Hippocampal formation (tissue), 2 donors: ENCODE measurements at places on chromosomes 13 and 19.
A peak's percentile ranks its signal among the peaks of the same experiment; 100 is the strongest.

DNA sequence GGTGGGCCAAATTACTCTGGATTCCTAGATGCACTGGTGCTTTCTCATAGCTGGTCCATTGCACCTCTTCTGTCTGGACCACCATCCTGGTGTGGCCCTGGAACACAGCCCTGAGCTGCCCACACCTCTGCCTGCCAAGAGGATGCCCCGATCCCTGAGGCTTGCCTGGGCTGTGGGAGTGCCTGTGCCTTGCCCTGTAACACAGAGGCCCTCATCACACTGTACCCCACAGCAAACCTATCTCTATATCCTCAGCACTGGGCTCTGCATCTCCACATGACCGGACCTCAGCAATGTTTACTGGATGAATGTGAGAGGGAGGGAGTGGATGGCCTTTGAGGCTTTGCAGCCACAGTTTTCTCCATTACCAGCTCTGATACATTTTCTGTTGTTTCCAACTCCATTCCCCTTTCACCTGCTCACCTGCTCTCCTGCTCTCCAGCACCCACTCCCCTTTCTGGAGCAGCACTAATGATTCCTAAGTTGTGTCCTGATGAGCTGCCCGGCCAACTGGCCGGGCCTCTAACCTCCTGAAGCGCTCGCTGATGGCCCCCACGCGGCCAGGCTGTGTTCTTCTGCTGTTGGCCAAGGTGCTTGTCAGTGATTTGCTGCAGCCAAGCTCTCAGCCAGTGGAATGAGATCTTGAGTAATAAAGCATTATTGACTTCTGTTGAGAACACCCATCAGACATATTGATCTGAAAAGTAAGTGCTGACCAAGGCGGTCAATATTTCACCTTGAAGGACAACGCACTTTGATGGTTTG is 232.6 kb downstream of the TEX29 start:
- no peak for DNase-seq

DNA sequence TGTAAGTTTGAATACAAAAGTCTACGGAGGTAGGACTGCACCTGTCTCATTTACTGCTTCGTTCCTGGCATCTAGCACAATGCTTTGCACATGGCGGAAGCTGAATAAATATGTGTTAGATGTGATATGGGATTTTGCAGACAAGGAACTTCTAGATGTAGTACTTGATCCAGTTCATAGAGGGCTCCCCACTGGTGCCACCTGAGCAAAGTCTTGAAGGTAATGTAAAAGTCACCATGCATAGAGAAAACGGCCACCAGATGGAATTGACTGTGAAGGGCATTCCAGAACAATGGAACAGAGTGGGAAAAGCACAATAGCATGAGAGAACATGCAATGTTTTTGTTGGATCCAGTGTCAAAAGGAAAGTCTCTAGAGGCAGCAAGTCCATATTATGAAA is 209.3 kb downstream of the HS6ST3 start:
- no peak for DNase-seq

- no peak for DNase-seq
Measured at GRCh38 chr13:30927595-30927994, 4.9 kb upstream of the TEX26 start.

DNA sequence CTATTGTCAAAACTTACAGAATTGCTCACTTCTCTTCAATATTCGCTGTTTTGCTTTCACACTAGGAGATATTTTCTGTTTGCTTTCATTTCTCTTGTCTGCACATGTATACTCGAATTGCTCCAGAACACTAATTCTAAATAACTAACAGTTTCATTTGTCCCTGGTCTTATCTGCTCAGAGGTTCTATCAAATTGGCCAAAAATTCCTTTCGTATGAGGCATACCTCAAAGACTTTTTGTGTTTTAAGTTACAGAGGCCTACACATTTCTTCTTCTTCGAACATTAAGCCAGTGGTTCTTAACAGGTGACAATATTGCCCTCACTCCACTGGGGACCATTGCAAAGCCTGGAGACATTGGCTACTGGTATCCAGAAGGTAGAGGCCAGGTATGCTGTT is 1314.6 kb downstream of the EFNB2 start:
- no peak for DNase-seq

GRCh38 chr13:75959861-75960481 is 323.8 kb downstream of the LMO7 start:
- no peak for DNase-seq

DNA sequence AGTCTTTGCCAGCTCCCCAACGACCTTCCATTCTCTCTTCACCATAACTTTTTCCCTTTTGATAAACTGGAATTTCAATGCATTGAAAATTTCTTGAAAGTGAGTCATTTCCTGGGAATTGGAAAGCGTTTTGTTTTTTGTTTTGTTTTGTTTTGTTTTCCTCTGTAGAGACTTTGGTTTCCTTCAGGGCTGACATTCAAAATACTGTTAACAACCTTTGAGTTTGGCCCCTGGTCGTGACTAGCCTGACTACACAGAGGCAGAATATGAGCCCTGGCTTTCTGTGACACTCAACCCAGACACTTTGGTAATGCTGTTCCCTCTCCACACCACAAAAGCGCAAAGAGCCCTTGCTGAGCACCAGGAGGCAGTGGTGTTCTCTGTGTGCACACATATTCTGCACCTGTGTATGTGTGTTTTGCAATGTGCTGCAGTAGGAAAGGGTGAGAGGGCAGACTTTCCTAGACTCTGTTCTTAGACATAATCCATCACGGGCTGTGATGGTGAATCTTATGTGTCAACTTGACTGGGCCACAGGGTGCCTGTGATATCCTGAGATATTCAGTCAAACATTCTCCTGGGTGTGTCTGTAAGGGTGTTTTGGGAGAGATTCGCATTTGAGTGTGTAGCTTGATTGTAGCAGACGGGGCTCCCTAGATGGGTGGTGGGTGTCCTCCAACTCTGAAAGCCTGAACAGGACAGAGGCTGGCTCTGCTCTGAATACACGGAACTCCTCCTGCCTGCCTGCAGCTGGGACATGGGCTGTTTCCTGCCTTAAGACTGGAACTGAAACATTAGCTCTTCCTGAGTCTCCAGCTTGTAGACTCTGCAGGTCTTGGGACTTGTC is 29.5 kb upstream of the ANKRD10 start:
- no peak for DNase-seq

DNA sequence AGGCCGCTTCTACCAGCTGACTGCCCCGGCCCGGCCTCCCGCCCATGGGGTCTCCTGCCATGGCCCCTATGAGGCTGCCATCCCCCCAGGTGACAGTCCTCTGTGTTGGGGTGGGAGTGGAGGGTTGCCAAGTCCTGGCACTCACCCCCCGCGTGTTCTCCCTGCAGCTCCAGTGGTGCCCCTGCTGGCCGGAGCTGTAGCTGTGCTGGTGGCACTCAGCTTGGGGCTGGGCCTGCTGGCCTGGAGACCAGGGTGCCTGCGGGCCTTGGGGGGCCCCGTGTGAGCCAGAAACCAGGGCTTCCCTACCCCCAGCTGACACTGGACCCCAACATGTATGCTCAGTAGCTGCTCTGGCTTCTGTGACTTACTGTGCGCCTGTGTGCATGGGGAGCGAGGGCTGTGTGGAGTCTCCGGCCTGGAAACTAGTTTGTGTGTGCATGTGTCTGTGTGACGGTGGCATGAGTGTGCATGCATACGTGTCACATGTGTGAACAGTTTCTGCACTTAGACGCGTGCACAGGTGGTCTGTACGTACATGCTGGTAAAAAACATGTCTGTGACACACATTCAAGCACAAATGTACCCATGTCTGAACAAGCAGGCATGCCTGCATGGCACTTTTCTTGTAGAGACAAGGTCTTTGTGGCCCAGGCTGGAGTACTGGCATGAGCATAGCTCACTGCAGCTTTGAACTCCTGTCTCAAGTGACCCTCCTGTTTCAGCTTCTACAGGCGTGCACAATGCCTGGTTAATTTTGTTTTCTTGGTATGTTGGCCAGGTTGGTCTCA is 4.9 kb downstream of the ACP4 start:
- DNase-seq, result no peak

- no peak for DNase-seq
Measured at GRCh38 chr19:57280962-57281400, 696 bp downstream of the ZNF460 start.

- no peak for DNase-seq
Measured at GRCh38 chr19:43598445-43599240, 2.2 kb downstream of the ZNF576 start.

DNA sequence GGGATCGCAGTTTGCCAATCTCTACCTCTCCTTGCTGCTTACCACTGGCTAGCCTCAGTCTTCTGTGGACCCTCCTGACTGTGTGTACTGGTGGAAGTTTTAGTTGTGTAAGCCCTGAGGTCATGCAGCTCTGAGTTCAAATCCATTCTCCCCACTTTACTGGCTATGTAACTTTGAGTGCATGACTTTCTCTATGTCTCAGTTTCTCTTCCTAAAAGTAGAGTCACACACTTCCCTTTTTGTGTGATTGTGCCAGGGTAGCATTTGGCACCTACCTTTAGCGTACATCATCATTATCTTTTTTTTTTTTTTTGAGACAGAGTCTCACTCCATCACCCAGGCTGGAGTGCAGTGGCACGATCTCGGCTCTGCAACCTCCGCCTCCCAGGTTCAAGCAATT is 70.3 kb downstream of the MAP4K1 start:
- DNase-seq, result no peak

- DNase-seq, result no peak
Measured at GRCh38 chr19:54343868-54344267, 4.9 kb upstream of the LILRA4 start.

GRCh38 chr19:45153339-45154063 is 7.3 kb downstream of the NKPD1 start:
- DNase-seq, result no peak

GRCh38 chr19:1956868-1957492 is 16.0 kb downstream of the CSNK1G2 start:
- peak; percentile 75 for DNase-seq

- DNase-seq, result no peak
Measured at GRCh38 chr13:79880818-79881217, 399.9 kb downstream of the NDFIP2 start.
